Stimulated activated CD8-positive, alpha-beta memory T cell treated with anti-CD3 and anti-CD28 coated beads, Interleukin-7, amount 100 ng/mL, for 24 hours (primary cell): ENCODE measurements at places on chromosomes 5 and 9.

DNA sequence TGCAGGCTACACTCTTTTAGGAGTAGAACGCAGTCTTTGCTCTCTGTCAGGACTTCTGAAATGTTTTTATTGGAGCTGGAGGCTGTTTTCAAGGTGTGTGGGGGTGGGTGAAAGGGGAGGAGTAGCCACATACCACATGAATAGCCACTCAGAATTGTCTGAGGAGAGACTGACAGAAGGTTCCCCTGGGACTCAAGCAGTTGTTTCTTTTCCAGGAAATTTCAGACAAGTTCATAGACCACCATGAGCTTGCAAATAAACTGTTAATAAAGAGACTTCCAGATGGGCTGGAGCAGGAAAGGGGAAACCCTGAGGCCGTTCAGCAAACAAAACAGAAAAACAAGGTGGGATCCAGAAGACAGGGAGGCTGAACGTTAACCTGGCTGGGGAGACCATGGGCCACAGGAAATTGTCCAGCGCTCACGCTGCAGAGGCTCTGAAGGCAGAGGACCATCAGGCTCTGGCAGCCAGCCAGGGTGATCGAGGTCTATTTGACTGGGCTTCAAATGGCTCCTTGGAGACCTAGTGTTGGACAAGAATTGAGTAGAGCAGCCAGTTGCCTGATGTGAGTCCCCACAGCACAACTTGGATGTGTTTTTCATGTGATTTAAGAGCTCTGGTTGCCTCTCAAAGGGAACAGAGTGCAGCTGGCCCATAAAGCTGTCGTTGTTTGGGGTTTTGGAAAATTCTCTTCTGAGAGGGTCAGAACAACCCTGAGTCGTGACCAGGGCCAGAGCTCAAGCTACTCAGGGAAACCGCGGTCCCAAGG is 159.2 kb upstream of the RAI14 start:
- DNase-seq: no peak

- no peak for DNase-seq
Observed at GRCh38 chr5:92777421-92777820, 803.6 kb downstream of the NR2F1-AS1 start.

DNA sequence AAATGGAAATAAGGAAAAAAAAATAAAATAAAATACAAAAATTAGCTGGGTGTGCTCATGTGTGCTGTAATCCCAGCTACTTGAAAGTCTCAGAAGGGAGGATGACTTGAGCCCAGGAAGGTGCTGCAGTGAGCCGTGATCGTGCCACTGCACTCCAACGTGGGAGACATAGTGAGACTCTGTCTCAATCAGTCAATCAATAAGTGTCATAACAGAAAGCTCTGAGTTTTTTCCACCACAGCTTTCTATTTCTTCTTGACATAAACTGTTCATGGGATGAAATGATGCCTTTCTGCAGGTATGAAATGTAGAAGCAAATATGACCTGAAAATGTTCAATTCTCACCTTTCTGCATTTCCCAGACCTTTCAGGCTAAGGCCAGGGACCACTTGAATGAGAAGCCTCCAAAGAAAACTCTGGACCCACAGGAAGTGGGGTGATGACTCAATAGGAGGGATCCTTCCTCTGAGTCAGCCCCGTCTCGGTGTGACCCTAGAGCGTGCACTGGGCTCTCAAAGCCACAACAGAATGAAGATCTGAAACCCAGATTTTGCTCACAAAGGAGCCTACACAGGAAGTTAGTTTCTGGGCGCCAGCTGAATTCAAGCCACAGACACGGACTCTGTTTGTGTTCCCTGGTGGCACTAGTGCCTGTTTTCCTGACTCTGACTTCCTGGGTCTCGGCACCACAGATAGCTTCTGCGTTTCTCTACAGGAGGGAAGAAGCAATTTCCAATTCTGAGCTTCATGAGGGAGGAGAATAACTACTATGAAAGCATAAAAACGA is 62.0 kb downstream of the ANKH start:
- DNase-seq: peak; percentile 49

DNA sequence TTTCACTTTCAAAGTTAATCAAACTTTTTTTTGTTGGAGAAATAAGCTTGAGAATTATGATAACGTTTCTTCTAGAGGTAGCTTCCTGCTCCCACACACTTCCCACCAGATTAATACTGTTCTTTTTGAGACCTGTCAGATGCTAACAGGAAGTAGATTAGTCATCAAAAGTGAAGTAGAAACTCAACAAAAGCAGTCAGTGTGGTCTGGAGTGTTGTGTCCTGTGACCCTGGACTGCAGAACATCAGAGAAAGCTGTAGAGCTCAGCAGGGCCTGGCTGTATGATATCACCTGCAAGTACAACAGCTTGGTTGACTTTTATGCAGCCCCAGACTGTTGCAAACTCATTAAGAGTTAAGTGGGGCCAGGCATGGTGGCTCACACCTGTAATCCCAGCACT is 495.7 kb upstream of the CYLC2 start:
- DNase-seq: no peak

DNA sequence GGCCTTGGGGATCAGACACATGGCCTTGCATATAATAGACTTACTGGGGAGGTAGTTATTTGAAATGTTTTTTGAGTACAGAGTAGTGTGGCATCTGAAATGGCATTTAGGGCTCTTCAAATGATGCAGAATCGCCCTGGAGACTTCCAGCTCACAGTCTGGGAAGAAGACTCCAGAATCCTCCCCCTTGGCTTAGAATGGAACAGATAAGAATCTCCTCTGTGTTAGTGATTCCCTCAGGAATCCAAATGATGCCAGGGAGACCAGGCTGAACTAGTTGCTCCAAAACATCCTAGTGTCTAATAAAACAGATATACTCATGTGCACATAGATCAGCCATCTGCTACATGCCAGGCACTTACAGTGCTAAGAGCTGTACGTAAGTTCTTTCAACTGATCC is 38.6 kb upstream of the SMC5 start:
- no peak for DNase-seq

DNA sequence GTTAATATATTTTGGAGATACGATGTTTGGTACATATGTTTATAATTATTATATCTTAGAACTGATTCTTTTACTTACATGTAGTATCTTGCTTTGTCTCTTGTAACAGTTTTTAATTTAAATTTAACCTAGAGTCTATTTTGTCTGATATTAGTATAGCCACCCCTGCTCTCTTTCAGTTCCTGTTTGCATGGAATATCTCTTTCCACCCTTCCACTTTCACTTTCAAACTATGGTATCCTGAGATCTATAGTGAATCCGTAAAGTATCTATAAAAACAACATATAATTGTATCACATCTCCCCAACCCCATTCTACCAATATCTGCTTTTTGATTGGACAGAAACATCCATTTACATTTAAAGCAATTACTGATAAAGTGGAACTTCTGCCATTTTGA is 7.2 kb downstream of the IRGM start:
- no peak for DNase-seq

- no peak for DNase-seq
Observed at GRCh38 chr5:2674456-2674855, 77.0 kb downstream of the IRX2 start.

- no peak for DNase-seq
Observed at GRCh38 chr9:98790134-98790841, 6.1 kb downstream of the ANKS6 start.

DNA sequence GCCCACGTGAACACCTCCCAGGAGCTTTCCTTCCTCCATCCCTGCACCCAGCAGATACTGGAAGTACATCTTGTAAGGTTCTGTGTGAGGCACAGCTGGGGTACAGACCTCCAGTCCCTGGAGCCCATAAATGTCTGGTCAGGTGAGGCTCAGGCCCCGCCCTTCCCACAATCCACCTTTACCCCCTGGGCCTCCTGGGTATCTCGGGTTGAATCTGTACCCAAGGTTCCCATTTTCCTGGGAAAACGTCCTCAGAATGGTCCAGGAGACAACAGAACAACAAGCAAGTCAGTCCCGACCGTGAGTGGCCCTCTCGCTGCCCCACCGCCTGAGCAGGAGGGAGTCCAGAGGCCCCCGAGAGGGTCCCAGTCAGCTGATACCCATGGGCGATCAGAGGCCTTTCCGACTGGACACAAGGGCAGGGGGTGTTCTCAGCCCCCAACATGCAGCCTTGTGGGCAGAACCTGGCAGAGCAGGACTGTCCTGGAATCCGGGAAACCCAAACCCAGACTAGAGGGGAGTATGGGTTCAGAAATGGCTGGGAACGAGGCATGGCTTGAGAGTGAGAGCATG is 4.3 kb downstream of the SPATA31E1 start:
- no peak for DNase-seq

- DNase-seq: no peak
Observed at GRCh38 chr9:31137176-31138160, 1247.0 kb upstream of the ACO1 start.

DNA sequence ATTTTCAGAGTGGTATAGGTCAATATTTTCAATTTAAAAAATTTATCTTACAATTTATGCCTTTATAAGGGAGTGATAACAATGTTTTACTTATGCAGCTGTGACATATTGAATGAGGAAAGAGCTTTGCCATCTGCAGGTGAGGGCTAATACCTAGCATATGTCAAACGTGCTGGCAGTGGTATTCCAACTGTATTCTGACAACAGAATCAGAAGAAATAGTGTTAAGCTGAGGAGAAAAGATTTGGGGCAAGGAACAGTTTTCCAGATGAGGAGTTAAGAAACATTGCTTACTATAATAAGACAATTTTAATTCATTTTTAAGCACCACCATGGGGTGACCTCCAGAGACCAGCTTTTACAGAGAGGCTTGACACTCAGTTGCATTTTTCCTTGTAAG is 267.8 kb upstream of the ZNF608 start:
- DNase-seq: no peak

DNA sequence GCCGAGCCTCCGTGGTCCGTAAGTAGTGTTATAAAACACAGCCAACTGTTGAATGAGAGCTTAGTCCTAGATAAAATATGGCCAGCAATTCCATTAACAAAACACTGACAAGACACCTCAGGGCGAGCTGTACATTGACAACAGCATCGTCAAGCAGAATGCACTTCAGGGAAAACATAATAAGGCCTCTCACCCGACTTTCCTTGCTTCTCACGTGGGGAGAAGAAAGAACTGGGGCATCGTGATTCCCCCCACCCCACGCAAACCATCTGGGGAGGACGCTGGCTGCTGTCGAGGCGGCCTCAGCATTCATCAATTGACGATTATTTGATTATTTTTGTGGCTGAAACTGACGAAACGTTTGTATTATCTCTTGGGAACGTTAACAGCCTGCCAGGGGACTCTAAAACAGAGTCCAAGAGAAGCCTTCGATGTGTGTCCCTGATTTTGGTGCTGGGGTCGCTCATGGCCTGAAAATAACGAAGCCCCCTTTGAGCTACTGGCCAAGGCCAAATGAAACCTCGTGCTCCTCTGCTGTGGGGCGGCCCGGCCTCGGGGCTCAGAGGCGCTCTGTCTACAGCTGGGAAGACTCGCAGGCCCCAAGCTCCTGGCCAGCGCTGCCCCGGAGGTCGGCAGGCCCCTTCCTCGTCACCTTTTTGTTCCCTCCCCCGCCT is 464 bp downstream of the GDF9 start:
- DNase-seq: no peak
